Ammon's horn (tissue), 1 donor: ENCODE measurements at places on chromosomes 3 and 15.

GRCh38 chr15:66224946-66225345 is 28.6 kb downstream of the MEGF11 start:
- no peak for DNase-seq

DNA sequence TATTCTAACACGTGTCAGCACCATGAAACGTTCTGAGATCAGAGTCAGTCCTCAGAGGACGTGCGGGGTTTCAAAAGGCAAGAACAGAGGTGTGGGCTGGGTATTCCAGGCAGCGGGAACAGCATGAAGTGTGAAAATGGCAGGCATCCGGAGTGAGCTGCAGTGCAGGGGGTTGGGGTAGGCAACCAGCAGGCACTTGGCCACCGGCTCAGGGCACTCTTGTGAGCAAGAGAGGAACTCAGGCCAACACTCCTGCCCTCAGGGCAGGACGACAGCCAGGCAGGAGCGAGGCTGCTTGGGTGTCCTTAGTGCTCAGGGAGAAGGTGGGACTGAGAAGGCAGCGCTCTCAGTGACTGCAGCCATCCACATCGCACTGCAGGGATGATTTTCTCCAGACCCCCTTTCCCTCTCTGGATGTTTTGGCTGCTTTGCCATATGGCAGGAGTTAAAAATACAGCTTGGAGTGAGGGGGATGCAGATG is 151.1 kb downstream of the NUP210 start:
- DNase-seq = no peak

DNA sequence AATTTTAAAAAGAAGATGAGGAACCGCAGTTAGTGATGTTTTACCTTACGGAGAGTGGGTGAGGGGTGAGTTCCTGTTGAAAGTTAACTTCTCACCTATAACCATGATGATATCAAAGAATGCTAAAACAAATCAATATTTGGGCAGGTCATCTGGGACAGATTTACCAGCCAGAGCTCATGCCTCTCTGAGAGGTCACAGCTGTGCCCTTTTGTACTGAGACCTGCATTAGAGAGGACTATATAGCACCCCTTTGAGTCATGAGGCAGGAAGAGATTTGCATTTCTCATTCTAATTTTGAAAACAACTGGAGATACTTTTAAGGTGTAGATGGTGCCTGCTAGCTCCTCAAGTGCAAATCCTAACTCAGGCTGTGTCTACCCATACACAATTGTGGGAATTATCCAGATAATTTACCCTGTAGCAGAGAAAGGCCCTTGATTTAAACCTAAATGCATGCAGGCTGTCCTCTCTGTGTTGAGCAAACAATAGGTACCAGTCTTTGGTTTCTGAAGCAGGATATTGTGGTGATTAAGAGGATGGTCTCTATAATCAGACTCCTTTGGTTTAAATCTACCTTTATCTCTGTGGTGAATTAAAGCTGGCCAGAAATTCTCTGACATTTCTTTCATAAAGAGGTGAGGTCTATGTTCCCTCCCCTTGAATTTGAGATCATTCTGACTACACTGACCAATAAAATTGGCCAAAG is 5.8 kb upstream of the TM4SF4 start:
- no peak for DNase-seq

- no peak for DNase-seq
Observed at GRCh38 chr3:192884777-192885773, 32.6 kb downstream of the MB21D2 start.
